ENCODE measurements at places on chromosomes 7 and 10. TPM values are rescaled to one million over a fixed set of nuclear protein-coding genes. Genes with fewer than 3 reads are reported as not detected.

C10orf62 gene
- polyA plus RNA-seq: 0.28 TPM

GRCh38 chr10:84138478-84139125 is 707 bp upstream of the GHITM start:
- no peak for DNase-seq

GRCh38 chr7:158348446-158348845 is 239.2 kb downstream of the PTPRN2 start:
- DNase-seq: no peak

DNA sequence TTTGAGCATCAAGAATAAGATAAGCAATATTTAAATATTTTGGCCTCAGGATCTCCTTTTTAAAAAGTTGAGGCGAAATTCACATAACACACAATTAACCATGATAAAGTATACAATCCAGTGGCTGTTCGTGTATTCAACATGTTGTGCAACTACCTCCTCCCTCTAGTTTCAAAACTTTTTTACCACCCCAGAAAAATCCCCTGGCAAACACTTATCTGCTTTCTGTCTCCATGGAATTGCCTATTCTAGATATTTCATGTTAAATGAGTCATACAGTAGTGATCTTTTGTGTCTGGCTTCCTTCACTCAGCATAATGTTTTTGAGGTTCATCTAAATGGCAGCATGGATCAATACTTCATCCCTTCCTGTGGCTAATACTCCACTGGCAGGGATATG is 31.8 kb upstream of the IL15RA start:
- no peak for DNase-seq

DNA sequence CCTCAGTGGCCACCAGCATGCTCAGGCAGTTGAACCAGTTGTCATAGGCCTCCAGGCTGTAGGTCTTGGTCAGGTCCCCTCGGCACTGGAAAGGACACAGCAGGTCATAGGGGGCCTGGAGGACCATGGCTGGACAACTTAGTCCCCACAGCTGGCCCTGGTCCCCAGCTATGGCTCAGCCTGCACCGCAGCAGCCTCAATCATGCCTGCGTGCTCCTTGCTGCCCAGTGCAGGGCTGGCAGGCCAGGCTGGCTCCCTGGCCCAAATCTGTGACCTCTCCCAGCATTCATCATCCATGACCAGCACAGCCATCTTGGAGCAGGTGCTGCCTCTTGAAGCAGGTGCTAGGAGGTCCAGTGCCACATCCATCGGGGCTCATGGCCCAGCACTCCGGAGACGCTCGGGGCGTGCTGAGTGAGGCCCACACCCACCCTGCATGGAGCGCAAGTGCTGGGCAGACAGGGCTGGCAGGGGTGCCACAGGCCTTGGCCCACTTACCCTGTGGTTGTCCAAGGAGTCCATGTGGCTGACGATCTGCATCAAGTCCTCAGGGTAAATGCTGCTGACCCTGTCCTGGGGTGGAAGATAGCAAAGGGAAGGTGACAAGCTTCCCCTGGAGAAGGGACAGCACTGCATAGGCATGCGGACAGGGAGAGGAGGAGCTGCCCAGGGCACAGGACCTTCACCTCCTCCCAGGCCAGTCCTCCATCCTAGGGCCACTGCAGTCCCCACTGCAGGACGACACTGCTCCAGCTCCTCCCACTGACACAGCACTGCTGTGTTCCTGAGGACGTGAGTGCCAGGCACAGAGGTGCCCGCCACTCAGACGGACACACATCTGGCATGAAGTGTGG is 61.7 kb downstream of the CSGALNACT2 start:
- no peak for DNase-seq

DNA sequence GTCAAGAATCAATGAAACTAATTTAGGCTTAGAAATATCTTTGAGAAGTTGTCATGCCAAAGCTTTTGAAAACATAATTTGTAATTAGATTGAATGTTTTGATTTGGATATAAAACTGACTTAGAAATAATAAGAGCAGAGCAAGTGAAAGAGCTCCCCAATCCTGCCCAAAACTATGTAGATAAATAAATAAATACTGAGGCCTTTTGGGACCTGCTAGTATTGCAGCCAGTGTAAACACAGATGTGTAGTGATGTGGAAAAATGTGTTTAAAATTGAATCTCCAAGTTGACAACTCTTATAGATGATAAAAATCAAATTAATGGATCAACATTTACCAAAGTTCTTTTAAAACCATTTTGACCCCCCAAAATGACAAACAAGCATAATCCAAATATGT is 896.1 kb downstream of the CNTNAP2 start:
- DNase-seq: no peak

DNA sequence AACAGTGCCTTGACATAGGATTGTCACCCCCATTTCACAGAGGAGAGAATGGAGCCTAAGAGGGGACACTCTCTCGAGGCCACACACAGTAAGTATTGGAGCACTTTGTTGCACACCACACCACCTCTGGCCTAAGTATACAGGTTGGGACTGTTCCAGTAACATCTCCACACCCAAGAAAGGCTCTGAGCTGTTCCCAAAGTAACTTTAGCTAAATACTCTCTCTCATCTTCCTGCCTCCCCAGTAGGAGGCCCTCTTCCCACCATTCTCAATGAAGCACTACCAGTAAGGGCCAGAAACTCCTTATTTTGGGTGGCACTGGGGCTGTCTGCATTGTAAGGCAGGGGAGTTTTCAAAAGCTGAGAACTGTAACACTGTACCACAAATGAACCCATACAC is 189.5 kb downstream of the ZNF438 start:
- DNase-seq: no peak

DNA sequence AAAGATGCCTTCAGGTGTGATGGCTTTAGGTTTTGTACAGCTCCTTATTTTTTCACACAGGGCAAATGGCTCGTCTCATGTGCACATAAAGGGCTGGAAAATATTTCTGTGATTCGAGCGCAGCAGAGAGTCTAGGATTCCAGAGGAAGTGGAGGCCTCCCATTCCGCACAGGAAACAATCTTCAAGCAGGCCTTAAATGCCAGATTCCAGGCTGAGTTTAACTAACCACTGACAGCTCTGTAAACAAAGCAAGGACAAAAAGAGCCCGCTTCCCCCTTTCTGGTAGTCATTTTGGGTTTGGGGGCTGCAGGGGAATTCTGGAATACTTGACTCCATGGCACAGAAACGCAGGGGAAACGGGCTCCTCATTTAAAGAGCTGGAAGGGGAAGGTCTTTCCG is 87.2 kb downstream of the CALD1 start:
- peak; percentile 62 for DNase-seq

GRCh38 chr10:1687190-1687589 is 50.1 kb downstream of the ADARB2 start:
- no peak for DNase-seq

GPR22 gene
- polyA plus RNA-seq: 0.19 TPM

- no peak for DNase-seq
These were observed 58.4 kb downstream of the NEURL1 start for GRCh38 chr10:103551619-103552602.

DNA sequence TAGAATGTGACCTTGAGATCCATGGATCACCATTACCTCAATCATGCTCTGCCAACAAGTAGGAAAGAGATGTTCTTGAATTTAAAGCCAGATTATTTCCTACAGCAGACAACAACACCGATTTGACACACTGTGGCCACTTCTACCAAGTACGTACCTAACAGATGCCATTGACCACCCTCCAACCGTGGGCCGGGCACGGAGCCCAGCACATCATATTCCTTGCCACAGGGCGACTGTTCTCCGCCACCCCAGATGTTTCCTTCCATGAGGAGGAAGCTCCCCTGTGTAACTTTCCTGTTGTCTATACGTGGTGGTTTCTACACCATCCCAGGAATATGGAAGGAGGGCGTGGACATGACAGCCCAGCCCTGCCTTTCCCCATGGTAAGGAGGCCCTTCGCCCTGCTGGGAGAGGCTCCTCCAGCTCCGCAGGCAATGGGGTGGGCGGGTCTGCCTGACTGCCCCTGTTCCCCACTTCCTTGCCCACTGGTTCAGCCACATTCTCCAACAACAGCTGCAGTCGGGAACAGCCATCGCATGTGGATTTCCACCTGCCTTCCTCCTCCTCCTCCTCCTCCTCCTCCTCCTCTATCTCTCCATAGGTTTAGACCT is 7.2 kb downstream of the CHST15 start:
- no peak for DNase-seq

DNA sequence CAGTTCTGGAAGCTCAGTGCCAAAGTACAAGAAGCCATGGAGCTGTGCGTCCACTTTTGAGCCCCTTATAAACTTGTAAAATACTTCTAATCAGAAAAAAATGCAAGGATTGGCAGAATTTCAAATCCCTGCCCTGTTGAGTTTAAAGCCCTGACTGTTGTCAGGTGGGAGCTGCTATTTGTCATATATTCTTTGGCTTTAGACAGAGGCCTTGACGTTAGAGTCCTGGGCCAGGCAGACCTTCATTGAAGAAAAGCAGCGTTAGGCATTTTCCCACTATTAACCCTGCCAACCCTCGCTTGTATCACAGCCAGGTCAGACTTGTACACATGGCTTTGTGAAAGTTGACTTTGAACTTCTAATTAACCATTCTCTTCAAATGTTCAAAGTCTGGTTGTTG is 155.4 kb downstream of the TWIST1 start:
- DNase-seq: no peak

- DNase-seq: no peak
These were observed 6.0 kb downstream of the PARD3 start for GRCh38 chr10:34808801-34809745.

MET gene
- polyA plus RNA-seq: 48.3 TPM

ZNF394 gene
- polyA plus RNA-seq: 14.6 TPM
